H1 (cell line): ENCODE measurements at places on chromosomes 3 and 15. TPM values are rescaled to one million over a fixed set of nuclear protein-coding genes. Genes with fewer than 3 reads are reported as not detected.

DNA sequence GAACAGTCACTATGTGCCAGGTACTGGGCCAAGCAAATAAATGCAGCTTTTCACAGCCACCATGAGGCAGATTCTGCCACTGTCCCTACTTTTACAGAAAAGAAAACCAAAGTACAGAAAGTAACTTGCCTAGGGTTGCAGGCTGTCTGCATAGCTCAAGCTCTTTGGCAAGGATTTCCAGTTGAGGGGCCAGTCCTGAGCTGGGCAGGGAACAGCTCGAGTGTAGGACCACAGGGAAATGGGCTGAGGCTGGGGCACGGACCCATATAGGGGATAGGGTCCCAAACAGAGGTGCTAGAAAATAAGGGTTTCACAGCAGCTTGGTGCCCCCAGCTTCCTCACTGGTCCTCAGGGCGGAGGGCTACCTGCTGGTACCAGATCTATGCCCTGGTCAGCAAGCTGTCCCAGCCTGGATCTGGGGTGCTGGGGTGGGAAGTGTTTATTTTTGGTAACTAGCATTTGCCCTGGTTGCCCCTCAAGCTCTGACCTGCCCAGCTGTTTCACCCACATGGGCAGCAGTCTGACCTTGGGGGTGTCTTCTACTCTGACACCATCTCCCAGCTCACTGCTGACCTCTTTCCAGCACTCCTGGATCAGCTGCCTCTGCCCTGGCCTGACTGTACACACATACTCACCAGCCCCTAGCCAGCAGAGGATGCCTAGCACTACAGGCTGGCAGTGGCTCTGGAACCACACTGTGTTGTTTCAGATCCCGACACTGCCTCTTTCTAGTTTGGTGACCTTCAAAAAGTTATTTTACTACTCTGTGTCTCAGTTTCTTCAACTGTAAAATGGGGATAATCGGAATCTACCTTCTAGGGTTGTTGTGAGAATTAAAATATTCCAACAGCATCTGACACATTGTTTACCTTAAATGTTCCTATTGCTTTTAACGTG lies 16.2 kb downstream of the MRAS start:
- DNase-seq: no peak
- H3K27me3 ChIP-seq: no peaks in the 10 kb centered on the region
- H3K4me1 ChIP-seq: no peaks in the 10 kb centered on the region; the same call in 1 of the 2 replicates
- no peaks in the 10 kb centered on the region for H3K36me3 ChIP-seq
- no peak overlapping the region for H3K4me3 ChIP-seq

Gene FMN1
- 2.9 and 3.7 TPM in 2 replicates for total RNA-seq

Gene EPHA6
- 2.8 and 3.2 TPM in 2 replicates for total RNA-seq

GRCh38 chr15:76208786-76209424 lies 102.4 kb downstream of the ETFA start:
- peaks cover 4% of the 10 kb centered on the region; the same call in 1 of the 2 replicates for H3K36me3 ChIP-seq
- H3K4me1 ChIP-seq: no peaks in the 10 kb centered on the region
- H3K4me3 ChIP-seq: no peak overlapping the region
- H3K27me3 ChIP-seq: no peaks in the 10 kb centered on the region
- no peak overlapping the region for H3K27ac ChIP-seq
- no peak for DNase-seq

DNA sequence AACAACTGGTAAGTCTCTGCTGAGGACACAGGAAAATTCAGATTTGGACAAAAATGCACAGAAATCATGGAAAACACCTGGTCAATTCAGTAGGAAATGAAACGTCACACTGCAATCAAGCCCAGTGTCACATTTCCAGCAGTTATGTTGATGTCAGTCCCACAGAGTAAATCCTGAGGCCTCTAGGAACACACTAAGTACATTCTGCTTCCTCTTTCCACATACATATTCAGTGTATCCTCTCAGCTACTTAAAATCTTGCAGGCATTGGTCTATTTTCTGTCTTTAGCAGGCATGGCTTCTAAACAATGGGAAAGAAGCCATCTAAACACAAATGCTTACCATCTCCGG lies 207.8 kb downstream of the PLCL2 start:
- no peaks in the 10 kb centered on the region for H3K27me3 ChIP-seq
- H3K36me3 ChIP-seq: no peaks in the 10 kb centered on the region
- H3K4me3 ChIP-seq: no peak overlapping the region
- H3K4me1 ChIP-seq: peaks cover 15% of the 10 kb centered on the region

DNA sequence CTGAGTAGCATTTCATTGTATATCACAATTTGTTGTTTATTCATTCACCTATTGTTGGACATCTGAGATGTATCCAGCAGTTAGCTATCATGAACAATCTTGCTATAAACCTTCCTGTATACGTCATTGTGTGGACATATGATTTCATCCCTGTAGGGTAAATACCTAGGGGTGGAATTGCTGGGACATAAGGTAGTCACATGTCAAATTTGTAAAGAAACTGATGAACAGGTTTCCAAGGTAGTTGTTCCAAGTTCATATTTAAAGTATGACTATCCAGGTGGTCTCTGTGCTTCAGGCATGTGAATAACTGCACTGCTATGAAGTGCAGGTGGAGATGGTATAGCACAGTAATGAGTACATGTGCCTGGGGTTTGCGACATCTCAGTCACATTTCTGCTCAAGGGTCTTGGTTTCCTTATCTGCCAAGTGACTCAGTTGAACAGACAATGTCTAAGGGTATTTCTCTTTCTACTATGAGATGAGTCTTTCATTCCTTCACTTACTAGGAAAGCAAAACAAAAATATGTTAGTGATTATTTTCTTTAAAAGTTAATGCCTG lies 229.0 kb upstream of the HES1 start:
- H3K27ac ChIP-seq: no peak overlapping the region
- H3K36me3 ChIP-seq: no peaks in the 10 kb centered on the region
- no peaks in the 10 kb centered on the region for H3K27me3 ChIP-seq
- no peak for DNase-seq
- no peak overlapping the region for H3K4me3 ChIP-seq

GRCh38 chr3:58994746-58995330 lies 55.0 kb downstream of the CFAP20DC start:
- no peaks in the 10 kb centered on the region for H3K36me3 ChIP-seq
- H3K4me1 ChIP-seq: no peaks in the 10 kb centered on the region
- no peak overlapping the region for H3K4me3 ChIP-seq
- H3K27ac ChIP-seq: no peak overlapping the region
- H3K27me3 ChIP-seq: no peaks in the 10 kb centered on the region

Gene FEZF2
- not detected in 2 replicates for total RNA-seq

Gene MUC20
- 0.24 TPM in 1 of 2 replicates, not detected in the other for total RNA-seq

DNA sequence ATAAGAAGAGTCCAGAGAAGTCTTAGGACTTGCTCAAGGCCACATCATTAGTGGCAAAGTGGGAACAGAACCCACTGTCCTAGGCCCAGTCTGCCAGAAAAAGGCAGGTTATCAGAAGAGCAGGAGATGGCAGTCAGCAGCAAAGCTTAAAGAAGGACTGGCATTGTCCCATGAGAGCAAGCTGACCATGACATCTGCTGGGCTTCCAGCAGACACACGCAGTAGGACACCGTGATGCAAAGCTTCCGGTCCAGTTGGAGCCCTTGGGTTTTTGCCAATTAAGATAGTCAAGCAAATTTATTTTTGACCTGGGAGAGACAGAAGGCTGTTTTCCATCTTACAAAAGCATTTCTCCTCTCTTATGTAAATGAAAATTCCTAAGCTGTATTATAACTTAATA lies 42.1 kb downstream of the ZBTB38 start:
- H3K27ac ChIP-seq: no peak overlapping the region
- DNase-seq: no peak
- no peaks in the 10 kb centered on the region for H3K36me3 ChIP-seq
- no peak overlapping the region for H3K4me3 ChIP-seq
- no peaks in the 10 kb centered on the region; the same call in 1 of the 2 replicates for H3K4me1 ChIP-seq
- peaks cover 9% of the 10 kb centered on the region for H3K27me3 ChIP-seq

Gene SNURF
- 76.5 and 94.5 TPM in 2 replicates for total RNA-seq

DNA sequence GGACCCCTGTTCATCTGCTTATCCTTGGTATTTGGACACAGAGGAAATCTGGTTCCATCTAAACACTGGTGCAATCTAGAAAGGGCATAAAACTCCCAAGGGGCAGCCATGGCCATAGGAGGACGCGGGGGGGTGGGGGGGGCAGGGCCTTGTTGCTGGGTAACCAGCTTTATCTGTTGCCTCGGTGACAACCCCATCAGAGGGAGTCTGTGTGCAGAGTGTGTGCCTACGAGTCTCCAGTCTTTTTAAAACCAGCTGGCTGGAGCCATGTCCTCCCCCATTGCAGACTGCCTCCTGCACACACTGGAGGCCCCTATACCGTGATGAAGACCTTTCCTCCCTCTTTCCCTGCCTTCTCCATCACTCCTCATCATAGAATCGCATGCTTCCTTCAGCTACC lies 26.4 kb upstream of the CORO2B start:
- no peak for DNase-seq
- H3K4me1 ChIP-seq: no peaks in the 10 kb centered on the region
- no peak overlapping the region for H3K4me3 ChIP-seq
- no peak overlapping the region for H3K27ac ChIP-seq

Gene IGSF10
- total RNA-seq: 0.86 and 0.95 TPM in 2 replicates

DNA sequence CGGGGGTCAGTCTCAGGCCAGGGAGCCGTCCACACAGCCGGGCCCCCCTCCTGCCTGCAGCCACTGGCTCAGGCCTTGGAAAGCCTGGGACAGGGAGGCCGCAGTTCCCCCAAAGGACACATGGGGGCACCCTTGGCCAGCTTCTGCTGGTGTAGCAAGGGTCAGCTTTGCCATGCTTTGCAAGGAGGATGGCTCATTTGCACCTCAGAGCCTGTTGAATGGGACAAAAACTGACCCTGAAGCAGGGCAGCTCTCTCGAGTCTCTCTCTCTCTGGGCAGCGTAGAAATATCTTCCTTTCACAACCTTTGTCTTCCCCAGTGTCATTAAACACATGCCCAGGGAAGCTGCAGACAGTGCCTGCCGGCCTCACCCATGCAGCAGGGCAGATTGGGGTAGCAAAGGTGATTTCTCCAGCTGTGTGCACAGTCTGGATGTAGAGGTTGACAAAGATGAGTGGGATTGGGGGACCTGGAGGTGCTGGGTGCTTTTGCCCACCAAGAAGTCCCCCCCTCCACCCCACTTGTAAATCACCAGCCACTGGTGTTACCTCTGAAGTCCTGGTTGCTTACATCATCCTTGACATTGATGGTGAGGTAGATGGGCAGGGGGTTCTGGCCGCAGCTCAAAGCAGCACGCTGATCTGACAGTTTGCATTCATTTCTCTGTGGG lies 17.4 kb upstream of the EHD4 start:
- H3K4me1 ChIP-seq: peaks cover 2% of the 10 kb centered on the region; the same call in 1 of the 2 replicates
- DNase-seq: peak; percentile 70
- H3K27me3 ChIP-seq: no peaks in the 10 kb centered on the region

DNA sequence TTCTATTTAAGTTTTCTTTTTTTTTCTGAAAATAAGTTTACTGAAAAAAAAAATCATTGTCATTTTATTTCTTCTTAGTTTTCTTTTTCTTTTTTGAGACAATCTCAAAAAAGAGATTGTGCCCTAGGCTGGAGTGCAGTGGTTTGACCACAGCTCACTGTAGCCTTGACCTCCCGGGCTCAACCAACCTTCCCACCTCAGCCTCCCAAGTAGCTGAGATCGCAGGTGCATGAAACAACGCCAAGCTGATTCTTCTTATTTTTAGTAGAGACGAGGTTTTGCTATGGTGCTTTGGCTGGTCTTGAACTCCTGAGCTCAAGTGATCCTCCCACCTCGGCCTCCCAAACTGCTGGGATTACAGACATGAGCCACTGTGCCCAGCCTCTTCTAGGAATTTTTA lies 65.7 kb upstream of the OSTN start:
- no peak for DNase-seq
- H3K27me3 ChIP-seq: no peaks in the 10 kb centered on the region
- H3K4me3 ChIP-seq: no peak overlapping the region

DNA sequence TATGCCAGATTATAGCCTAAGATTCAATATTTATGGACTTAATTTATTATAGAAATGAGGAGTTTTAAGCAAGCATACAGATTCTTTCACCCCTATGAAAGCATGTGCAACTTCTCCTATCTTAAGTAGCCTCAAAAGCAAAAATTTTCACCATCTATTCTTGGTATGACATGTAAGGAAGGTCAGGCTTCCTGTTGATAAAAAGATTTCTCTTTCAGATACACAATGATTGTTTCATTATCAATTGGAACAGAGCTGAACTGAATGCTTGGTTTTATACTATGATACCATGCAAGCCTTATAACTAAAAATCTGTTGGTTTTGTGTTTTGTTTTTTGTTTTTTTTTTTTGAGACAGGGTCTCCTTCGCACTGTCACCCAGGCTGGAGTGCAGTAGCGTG lies 3.9 kb downstream of the GRK7 start:
- no peak overlapping the region for H3K27ac ChIP-seq
- DNase-seq: no peak
- no peaks in the 10 kb centered on the region for H3K4me1 ChIP-seq
- H3K27me3 ChIP-seq: no peaks in the 10 kb centered on the region
- no peaks in the 10 kb centered on the region for H3K36me3 ChIP-seq
- no peak overlapping the region for H3K4me3 ChIP-seq

Gene ANKRD34C
- total RNA-seq: not detected in 2 replicates

GRCh38 chr3:6860954-6861624 lies at the start of gene GRM7:
TSS of gene GRM7 (plus strand) at chr3:6861115.
- H3K27me3 ChIP-seq: peaks cover 31% of the 10 kb centered on the region
- DNase-seq: no peak
- H3K4me1 ChIP-seq: peaks cover 6% of the 10 kb centered on the region
- H3K4me3 ChIP-seq: peak within 1 kb of the TSS; percentile 71

DNA sequence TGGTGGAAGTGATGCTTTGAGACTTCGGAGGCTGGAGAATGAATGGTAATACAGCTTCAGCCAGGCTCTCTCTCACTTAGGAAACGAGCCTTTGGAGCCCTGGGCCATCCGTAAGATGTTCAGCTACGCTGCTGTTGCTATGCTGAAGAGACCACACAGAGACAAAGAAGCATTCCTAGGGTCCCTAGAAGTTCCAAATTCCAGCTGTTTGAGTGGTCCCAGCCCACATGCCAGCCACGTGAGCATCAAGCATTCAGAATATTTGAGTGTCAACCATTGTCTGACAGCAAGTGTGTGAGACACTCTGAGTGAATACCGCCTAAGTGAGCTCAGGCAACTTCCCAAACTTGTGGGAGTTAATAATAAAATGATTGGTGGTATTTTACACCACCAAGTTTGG lies 212.9 kb downstream of the CD47 start:
- no peaks in the 10 kb centered on the region for H3K36me3 ChIP-seq
- H3K4me1 ChIP-seq: no peaks in the 10 kb centered on the region
- H3K27me3 ChIP-seq: no peaks in the 10 kb centered on the region
- DNase-seq: no peak

GRCh38 chr3:179837374-179837773 lies 184.5 kb downstream of the USP13 start:
- H3K4me1 ChIP-seq: no peaks in the 10 kb centered on the region
- no peak overlapping the region for H3K4me3 ChIP-seq
- no peaks in the 10 kb centered on the region for H3K36me3 ChIP-seq
